Immature natural killer cell (primary cell): ENCODE measurements at places on chromosomes 11 and 22. TPM values are rescaled to one million over a fixed set of nuclear protein-coding genes. Genes with fewer than 3 reads are reported as not detected.

- DNase-seq = no peak
Measured at GRCh38 chr11:129610125-129610524, 205.5 kb upstream of the TMEM45B start.

The THYN1 gene
- polyA plus RNA-seq = 116 TPM

DNA sequence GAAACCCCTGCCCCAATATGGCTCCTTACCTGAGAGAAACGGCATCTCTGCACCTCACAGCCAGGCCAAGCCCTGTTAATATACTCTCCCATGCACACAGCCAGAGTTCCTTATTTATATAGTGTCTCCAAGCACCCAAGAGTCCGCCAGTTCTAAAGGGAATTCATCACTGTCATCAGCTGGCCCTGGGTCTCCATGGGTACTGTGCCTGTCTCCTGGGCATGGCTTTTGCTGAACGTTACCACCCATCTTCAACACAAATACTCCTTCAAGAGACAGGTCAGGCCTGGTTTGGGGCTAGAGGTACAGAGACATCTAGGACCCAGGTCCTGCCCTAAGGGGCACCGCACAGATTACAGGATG lies 1.6 kb upstream of the ATG16L2 start:
- DNase-seq = no peak

DNA sequence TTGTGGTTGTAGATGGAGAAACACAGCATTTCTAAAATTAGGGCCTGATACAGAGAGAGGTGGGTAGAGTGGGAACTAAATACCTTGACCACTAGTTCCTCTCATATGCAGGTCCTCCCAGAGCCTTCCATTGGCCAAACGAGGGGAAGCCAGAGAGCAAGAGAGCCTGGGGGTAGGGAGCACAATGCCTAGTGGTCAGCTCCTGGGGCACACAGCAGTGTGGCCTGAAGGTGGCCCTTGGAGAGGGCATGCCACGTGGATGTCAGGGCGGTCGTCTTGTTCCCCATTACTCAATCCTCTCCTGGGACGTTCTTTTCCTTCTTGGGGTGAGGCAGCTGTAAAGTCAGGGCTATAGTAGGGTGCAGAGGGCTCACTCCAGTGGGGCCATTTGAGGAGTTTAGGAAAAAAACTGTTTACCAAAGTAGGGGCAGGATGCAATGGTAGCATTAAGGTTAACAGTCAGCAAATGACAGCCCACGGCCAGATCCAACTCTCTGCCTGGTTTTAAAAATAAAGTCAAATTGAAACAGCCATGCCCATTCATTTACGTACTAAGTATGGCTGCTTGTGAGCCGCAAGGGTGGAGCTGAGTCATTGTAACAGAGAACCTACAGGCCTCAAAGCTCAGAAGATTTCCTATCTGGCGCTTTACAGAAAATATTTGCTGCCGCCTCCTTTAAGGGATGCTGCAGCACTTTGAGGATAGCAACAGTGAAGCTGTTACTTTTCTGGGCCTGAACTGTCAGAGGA lies 7.6 kb downstream of the MYO18B start:
- no peak for DNase-seq

DNA sequence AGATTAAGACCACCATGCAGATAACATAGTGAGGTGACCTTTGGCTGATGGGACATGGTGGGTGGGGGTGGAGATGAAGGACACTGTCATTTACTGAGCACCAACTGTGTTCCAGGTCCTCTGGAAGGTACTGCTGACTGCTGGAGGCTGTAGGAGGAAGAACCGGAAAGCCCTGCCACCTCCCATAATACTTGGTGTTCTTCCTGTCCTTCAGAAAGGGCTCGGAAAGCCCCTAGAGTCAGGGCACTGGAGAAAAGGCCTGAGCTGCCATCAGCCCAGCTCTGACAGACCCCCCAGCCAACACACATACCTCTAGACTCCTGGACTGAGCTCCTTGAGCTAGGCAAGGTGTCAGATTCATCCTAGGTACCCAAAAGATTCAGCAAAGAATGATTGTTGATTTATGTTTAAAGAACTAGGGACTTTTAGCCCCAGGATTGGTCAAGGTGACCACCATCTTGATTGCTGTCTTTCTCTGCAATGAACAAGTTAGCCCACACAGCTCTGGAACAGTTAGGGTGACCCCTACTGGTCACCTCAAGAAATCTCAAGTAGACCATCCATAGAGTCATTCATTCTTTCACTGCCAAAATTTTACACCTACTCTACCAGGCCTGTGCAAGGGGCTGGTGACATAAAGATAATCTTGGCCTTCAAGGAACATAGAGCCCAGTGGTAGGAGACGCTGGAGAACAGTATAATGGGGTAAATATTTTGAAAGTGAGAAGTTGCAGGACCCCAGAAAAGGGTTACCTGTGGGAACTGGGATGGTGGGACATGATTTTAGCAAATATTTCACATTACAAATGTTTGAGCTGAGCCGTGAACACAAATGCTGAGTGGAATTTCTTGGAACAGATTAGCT lies 39.4 kb downstream of the IRAG1 start:
- peak; percentile 50 for DNase-seq

The LIF gene
- not detected for polyA plus RNA-seq
